ENCODE measurements at places on chromosomes 1 and 21.

DNA sequence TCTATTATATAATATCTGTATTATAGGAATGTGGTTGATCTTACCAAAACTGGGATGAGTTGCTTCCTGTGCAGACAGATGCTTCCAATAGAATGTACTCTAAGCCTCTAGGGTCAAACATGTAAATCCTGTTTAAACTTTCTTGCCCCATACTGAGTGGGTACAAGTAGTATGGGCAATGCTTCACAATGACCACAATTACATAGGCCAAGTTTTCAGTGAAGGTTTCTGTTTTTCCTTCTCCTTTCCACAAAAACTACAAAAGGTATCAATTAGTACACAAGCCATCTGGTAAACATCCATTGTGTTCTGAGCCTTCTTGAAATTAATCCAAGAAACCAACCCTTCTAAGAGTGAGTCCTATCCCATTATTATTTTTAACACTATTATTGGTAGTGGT lies 16.8 kb downstream of the OTUD7B start:
- no peak for DNase-seq

GRCh38 chr1:174713796-174714195 lies 266.0 kb downstream of the GPR52 start:
- DNase-seq = no peak

GRCh38 chr1:170707117-170707516 lies 43.2 kb downstream of the PRRX1 start:
- DNase-seq = no peak

DNA sequence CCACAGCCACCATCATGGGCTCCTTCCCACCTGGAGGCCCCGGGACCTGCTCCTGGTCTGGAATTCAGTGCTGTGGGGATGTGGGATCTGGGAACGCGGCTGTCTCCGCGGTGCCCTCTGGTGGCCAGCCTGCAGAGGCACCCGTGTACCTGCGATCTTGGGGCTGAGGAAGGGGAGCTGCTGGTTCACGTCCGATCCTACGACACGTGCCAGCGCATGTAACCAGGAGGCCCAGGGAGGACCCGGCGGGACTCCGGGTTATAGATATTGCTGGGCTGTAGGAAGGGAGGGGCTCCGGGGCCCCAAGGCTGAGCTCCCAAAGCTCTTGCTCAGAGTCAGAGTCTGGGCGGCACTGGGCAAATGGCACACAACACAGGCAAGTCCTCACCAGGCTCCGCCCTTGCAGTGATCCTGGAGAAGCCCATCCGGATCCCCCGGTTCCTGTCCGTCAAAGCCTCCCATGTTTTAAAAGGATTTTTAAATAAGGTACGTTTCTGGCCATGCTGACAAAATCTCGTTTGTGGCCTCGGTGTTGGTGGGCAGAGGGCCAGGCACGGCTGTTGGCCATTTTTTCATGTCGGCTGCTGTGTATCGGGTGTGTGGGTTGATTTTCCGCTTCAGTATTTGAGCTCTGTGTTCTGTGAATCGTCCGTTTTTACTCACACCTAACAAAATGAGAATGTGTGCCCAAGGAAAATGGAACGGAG lies 20.1 kb downstream of the FAAP20 start:
- no peak for DNase-seq

DNA sequence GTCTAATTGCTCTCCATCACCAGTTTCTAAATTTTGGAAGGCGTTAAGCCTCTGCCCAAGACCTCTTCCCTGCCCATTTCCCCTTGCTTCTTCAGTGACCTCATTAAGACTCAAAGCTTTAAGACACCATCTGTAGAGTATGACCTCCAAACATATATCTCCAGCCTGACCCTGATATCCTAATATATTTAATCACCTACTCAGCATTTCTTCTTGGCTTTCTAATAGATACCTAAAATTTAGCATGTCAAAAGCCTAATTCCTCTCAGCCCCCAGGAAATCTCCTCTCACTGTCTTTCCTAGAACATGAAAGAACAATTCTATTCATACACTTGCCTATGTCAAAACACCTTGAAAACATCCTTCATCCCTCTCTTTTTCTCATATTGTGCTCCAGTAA lies 235.5 kb upstream of the HOOK1 start:
- no peak for DNase-seq

DNA sequence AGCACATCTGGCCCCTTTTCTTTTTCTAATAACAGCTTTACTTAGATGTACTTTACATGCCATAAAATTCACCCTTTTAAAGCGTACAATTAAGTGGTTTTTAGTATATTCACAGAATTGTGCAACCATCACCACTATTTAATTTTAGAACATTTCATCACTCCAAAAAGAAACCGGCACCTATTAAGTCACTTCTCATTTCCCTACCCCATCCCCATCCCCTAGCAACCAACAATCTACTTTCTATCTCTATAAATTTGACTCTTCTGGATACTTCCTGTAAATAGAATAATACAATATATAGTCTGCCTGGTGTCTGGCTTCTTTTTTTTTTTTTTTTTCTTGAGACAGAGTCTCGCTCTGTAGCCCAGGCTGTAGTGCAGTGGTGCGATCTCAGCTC lies 59.5 kb upstream of the ENAH start:
- DNase-seq = no peak

- no peak for DNase-seq
Measured at GRCh38 chr1:187121661-187122060, 292.9 kb downstream of the PLA2G4A start.

All from CD4-positive, alpha-beta memory T cell (primary cell).